OCI-M1 (cell line): ENCODE measurements at places on chromosomes 7 and 10.
A peak's percentile ranks its signal among the peaks of the same experiment; 100 is the strongest.

DNA sequence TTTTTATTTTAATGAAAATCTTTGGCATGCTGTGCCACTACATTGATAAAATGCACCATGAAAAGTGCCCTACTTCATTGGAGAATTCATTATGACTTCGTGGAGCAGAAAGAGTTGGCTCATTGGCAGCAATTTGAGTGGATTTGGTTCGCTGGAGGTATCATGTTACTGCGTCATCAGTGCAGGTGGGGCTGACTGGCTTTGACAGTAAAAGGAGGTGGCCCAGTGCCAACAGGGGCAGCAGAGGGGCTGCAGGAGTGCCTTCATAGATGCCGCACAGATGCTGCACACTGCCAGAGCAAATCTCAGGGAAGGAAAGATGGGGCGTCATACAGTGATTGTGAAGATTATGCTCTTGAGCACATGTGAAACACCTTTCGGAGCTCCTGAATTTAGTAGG lies 22.2 kb downstream of the FZD1 start:
- DNase-seq: no peak

DNA sequence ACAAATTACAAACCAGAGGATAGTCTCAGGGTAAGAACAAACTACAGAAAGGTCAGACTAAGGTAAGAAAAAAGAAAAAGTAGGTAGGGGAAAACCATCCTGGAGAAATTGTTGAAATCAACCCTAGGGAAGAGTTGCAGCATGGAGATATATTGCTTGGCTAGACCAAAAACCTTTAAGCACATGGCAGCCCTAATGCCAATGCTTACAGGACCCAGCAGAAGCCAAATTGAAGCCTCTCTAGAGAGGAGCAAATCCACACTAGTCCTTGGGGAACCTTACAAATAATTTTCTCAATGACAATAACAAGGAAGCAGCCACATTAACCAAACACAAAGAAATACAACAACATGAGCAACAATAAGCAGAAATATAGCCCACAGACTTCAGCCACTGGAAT lies 81.9 kb downstream of the CNOT4 start:
- DNase-seq: no peak

DNA sequence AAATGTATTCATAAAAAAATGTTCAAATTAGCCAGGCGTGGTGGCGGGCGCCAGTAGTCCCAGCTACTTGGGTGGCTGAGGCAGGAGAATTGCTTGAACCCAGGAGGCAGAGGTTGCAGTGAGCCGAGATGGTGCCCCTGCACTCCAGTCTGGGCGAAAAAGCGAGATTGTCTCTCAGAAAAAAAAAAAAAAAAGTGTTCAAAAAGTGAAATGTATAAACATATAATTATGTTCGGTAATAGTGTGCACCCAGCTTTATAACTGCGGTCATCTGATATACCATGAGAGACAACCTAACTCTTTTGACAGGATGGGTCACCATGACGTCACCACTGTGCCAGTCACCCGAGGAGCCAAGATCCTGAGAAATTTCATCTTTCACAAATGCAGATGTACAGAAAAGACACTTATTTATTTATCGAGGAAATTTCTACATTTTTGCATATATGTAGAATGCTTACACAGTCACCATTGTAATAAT lies 594 bp upstream of the RP9 start:
- peak; percentile 2 for DNase-seq

DNA sequence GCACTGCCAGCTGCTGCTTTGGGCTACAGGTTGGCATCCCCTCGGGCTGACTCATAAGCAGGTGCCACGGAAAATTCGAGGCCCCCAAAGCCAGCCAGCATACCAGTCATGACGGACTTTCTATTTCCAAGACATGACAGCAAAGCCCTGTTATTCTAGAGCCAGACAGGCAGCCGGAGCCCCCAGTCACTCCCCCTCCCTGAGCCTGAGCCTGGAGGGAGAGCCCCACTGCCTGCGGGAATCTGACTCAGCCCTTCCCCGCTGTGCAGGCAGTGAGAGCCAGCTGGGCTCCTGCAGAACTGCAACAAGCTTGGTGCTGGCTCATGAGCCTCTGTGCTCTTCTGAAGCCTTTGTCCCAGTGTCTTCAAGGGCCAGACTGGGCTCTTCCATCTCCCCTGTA lies 15.8 kb downstream of the BTBD16 start:
- DNase-seq: no peak

GRCh38 chr10:21076381-21076780 lies 179.3 kb upstream of the NEBL start:
- peak; percentile 57 for DNase-seq

- no peak for DNase-seq
These were observed 52.3 kb upstream of the ARMC3 start for GRCh38 chr10:22875581-22875980.

DNA sequence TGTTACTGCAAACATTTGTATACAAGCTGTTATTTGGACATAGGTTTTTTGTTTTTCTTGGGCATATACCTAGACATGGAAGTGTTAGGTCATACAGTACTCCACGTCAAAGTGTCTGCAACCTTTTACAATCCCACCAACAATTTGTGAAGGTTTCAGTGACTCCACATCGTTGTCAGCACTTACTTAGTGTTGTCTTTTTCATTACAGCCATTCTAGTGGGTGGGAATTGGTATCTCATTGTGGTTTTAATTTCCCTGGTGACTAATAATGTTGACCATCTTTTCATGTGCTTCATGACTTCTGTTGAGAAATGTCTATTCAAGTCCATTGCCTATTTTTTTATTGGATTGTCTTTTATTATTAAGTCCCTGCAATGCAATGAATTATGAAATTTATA lies 95.0 kb downstream of the UBE3C start:
- DNase-seq: no peak

GRCh38 chr10:15324611-15325010 lies 46.5 kb downstream of the FAM171A1 start:
- no peak for DNase-seq

GRCh38 chr10:113027230-113027573 lies 77.2 kb downstream of the TCF7L2 start:
- DNase-seq: no peak

GRCh38 chr7:91953618-91954017 lies 13.0 kb downstream of the AKAP9 start:
- peak; percentile 95 for DNase-seq

- no peak for DNase-seq
These were observed 129.9 kb downstream of the CSTF2T start for GRCh38 chr10:51569467-51569866.
